ENCODE measurements at places on chromosomes 2 and 18.

DNA sequence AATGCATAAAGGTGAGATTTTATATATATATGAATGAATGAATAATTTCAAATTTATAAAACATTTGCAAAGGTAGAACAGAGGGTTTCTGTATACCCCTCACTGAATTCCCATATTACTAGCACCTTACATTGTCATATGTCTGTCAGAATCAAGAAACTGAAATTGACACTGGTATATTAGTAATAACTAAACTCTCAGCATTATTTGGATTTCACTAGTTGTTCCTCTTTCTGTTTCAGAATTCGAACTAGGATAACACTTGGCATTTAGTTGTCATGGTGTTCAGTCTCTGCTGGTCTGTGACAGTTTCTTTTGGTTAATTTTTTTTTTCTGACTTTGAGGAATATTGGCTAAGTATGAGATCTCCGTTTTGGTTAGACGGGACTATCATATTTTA lies 275.9 kb downstream of the DCC start:
- DNase-seq: no peak

- peak; percentile 69 for DNase-seq
Observed at GRCh38 chr2:172103471-172104272, 972 bp upstream of the DLX2 start.

- no peak for DNase-seq
Observed at GRCh38 chr2:1715184-1716013, 28.9 kb downstream of the PXDN start.

GRCh38 chr2:197952540-197953202 lies 148.3 kb downstream of the PLCL1 start:
- no peak for DNase-seq

DNA sequence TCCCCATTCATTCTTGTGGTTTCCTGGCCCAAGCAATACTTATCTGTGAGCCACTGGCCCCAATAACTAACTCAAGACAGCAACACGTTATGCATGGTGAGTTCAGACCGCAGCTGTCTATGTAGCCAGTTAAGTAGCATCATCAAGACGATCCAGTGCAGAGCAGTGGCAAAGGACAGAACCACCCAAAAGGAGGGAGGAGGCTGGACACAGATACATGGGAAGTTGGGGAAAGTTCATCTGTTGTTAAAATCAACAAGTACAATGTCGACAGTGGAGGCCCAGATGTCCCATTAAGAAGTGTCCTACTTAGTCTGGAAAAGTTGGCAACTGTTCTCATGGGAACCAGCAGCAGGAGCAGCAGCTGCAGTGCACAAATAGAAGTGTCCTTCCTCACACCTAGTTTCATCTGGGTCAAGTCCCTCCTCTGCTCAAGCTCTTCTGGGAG lies 106.9 kb upstream of the THOC1 start:
- DNase-seq: no peak

DNA sequence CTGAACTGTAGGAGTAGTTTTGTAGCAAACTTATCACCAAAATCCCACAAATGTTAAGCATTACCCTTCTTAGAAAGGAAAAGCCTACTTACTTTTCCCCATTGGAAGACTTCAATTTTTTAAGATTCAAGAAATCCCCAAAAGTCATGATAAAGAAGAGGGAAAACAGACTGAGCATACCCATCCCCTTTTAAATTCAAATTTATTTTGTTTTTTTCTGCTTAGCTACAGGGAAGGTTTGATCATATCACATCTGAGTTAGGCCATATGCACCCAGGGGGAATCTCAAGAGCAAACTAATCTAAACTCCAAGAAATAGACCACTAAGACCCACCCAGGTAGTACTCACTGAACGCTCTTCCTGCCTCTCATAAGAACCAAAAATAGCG lies 174.6 kb downstream of the TGIF1 start:
- DNase-seq: no peak

DNA sequence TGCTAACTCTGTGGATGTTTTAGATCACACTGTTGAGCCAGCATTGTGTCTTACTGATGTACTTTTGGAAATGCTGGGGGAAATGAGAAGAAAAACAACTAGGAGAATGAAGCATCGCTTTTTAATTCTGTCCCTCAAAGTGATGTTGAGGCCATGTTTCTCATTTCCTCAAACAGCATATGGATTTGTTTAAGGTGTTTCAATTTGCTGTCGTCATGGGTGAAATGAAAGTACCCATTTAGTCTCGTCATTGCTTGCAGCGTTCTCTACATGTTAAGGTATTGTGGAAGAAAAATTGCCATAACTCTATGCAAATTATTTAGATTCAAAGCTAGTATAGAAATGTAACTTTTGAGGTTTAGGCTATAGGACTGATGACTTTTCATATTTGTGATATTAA lies 151.3 kb downstream of the KCTD1 start:
- DNase-seq: no peak

DNA sequence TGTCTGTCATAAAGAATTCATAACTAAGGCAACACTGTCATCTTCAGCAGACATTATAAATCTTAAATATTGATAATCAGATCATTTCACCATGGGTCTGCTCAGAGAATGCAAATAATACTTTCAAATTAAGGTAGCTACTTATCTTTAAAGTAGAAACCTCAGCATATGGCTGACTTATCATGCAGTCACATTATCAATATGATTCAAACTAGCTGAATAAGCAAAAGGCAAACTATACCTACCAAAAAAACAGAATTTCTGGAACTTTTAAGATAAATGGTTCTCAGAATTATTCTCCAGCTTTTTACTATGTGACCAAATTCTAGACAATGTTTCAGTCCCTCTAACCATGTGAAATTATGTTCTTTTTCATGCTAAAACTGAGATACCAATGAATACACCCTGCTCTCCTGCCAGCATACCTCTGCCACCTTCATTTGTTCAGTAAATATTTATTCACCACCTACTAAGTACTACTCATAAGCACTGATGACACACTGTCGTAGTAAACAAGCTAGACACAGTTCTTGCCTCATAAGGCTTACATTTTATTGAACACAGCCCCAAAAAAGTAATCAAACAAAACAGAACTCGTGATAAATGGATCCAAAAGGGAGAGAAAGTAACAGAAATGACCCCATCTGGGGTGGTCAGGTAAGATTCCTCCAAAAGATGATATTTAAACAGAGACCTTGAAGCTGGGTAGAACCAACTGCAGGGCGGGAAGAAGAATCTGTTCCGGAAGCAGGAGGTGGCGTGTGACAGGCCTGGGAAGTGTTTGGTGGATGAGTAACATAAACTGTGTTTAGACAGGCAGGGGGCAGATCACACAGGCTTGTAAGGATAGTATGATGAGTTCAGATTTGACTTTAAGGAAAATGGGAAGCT lies 17.7 kb downstream of the SPIRE1 start:
- no peak for DNase-seq

GRCh38 chr2:33272001-33272400 lies 204.4 kb upstream of the RASGRP3 start:
- no peak for DNase-seq

- no peak for DNase-seq
Observed at GRCh38 chr2:217847552-217848350, 155.0 kb downstream of the TNS1 start.

GRCh38 chr2:163553601-163554000 lies 182.2 kb downstream of the FIGN start:
- DNase-seq: no peak

- DNase-seq: no peak
Observed at GRCh38 chr2:196670342-196670741, 30.8 kb downstream of the CCDC150 start.

GRCh38 chr2:98822301-98823164 lies 91.6 kb upstream of the MGAT4A start:
- no peak for DNase-seq

DNA sequence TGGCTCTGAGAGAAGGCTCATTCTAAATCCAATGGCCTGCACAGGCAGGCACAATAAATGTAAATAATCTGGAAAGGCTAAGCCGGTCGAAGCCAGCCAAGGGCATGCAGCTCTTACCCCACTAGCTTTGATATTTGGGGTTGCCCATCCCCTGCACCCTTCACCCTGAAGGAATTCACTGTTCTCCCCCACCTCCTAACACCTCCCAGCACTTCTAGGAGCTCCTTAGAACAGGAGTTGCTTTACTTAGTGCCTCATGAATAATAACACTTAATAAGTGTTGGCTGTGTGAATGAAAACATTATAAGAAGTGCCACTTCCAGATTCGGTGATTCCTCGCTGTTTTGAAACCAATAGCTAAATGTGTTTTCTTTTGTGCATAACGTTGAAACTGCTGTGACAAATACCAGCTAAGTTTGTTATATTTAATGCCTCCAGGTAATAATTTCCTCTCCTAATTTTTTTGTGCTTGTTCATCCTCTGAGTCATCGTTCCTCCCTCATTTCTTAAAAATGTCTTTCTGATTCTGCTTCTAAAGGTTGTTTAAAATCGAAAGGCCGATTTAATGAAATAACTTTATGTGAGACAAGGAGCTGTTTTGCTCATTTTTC lies 458.8 kb downstream of the METTL4 start:
- DNase-seq: no peak

- no peak for DNase-seq
Observed at GRCh38 chr2:67515056-67515455, 117.9 kb downstream of the ETAA1 start.

- no peak for DNase-seq
Observed at GRCh38 chr2:203596183-203596582, 61.1 kb upstream of the RAPH1 start.

- DNase-seq: no peak
Observed at GRCh38 chr18:13834496-13835015, 10.6 kb downstream of the MC5R start.

GRCh38 chr2:230984393-230985220 lies 11.3 kb upstream of the SPATA3 start:
- DNase-seq: no peak

GRCh38 chr2:204407204-204408014 lies 137.9 kb upstream of the PARD3B start:
- no peak for DNase-seq

- DNase-seq: no peak
Observed at GRCh38 chr2:200814917-200815316, 3.2 kb downstream of the BZW1 start.

DNA sequence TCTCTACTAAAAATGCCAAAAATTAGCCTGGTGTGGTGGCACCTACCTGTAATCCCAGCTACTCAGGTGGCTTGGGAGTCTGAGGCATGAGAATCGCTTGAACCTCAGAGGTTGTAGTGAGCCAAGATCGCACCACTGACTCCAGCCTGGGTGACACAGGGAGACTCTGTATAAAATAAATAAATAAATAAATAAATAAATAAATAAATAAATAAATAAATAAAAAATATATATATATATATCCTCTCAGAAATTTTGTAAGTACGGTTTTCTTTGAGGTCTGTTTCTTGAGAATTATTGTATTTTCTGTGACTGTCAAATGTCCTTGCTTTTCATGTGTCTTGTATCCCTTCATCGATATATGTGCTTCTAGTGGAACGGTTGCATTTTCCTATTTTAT lies 406.9 kb upstream of the FIGN start:
- DNase-seq: no peak

GRCh38 chr18:41391616-41392595 lies 563.1 kb upstream of the PIK3C3 start:
- peak; percentile 68 for DNase-seq

DNA sequence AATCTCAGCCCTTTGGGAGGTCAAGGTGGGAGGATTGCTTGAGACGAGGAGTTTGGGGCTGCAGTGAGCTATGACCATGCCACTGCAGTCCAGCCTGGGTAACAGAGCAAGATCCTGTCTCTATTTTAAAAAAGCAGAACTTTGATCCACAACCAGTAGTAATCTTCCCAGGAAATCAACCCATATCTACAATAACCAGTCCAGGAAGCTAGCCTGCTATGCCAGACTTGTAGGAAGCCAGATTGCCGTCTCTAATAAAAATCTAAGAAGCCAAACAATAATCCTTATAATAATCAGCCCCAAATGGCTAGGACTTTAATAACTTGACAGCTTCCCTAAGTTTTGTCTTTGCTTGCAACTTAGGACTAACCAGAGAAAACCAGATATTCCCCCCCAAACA lies 9.0 kb upstream of the ALMS1 start:
- no peak for DNase-seq

DNA sequence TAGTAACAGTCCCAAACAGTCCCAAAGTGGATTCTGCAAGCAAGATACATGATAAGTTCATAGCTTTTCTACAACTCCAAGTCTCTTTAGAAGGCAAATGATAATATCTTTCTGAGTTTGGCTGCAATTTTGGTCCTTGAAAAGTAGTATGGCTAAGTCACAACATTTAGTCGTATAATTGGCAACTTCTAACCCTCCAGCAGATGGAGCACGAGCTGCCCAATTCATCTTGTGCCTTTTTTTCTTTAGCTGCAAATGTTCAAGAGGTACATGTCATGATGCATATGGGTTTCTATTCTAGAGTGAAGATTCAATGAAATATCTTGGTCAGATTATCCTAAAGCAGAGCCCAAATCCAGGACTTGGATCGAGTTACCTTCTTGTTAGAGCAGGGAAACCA lies 127.0 kb upstream of the KLHL14 start:
- DNase-seq: no peak

DNA sequence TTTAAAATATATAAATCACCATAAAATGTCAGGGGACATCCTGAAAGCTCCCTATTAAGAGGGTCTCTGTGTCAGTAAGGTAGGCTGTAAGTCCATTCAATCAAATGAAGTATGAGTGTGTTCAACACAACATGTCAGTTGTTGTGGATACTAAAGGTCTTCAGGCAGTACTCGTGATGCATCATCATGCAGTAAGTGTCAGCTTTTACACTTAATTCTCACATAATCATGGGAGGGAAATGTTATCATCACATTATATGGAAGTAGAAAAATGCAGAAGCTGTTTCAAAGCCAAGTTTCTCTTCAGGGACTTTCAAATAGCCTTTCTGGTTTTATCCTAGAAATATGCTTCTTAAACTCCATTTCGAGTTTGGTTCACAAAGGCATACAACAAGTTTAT lies 477.1 kb upstream of the ID2 start:
- DNase-seq: no peak

DNA sequence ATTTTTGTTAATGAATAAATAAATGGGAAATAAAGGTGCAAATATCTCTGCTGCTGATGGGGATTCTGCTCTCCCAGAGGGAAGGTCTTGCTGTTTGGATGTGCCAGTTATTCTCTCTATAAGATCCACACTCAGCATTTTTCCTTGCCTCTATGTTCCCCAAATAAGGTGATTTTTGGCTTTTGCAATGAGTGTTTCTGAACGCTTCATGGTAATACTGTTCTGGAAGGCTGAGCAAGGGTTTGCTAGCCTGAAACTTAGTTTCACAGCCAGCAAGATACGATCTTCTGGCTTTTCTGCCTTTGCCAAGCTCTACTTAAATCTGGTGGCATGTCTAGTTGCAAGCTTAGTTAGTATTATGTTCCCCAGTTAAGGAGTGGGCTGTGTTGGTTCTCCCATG lies 114.6 kb downstream of the LPIN1 start:
- DNase-seq: no peak

- DNase-seq: no peak
Observed at GRCh38 chr2:182792441-182792840, 74.0 kb downstream of the FRZB start.

DNA sequence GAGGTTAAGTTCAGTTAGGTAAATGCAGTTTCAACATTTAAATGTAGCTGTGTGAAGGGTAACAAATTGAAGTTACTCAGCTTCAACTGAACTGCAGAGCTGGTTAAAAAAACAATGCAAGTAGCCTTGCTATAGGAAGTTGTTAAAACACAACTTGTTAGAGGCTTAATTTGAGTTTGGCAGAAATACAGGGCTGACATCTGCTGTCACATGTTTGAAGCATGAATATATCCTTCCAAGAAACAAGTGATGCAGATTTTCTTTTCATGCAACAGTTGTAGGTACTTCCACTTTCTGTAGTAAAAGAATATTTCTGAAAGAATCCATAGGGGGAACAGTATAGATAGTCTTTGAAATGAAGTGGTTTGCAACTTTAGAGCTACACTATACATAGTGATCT lies 208.7 kb upstream of the RASGRP3 start:
- DNase-seq: no peak

- no peak for DNase-seq
Observed at GRCh38 chr18:37419315-37419714, 146.3 kb downstream of the CELF4 start.

All from Ammon's horn (tissue), 1 donor.